ENCODE measurements at places on chromosomes 2 and 18. TPM values are rescaled to one million over a fixed set of nuclear protein-coding genes. Genes with fewer than 3 reads are reported as not detected.
A peak's percentile ranks its signal among the peaks of the same experiment; 100 is the strongest.

GRCh38 chr18:30333310-30333709 is 709.2 kb downstream of the DSC3 start:
- H3K4me3 ChIP-seq: no peak overlapping the region
- H3K36me3 ChIP-seq: no peaks in the 10 kb centered on the region
- no peak for DNase-seq
- H3K27ac ChIP-seq: no peak overlapping the region
- H3K4me1 ChIP-seq: no peaks in the 10 kb centered on the region
- no peaks in the 10 kb centered on the region for H3K27me3 ChIP-seq

DNA sequence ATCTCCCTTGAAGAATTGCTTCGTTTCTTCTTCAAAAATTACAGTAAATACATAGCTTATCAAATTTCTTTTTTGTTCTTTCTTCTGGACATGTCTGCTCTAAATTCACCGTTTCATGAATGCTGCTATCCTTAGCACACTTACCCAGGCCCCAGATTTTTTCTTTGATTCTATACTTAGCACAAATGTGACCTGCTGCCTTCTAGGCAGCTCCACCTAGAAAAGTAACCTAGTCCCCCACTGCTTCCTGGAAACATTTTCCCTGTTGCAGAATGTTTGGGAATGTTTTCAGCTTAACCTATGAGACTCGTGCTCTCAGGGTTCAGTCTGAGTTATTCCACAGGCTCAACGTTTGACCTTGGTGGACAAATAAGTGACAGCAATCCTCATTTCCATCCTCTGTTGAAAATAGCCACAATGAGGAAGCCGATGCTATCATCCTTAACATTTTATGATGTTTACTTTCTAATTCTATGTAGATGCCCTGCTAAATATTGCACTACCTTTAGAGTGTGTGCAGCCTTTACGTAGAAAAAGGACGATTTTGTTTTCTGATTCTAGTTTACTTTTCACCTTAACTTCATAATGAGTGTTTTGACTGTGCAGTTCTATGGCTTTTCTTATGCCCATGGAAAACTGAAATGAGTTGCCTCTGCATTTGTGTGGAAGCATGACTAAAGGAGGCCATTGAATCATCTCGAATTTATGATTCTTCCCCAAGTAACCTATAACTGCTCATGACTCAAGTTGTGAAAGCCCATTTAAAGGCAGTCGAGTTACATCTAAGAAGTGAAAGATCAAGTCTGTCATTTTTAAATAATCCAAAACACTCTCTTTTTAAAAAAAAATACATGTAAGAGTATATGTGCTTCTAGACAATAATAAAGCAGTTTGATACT is 47.7 kb downstream of the TMEM182 start:
- H3K4me1 ChIP-seq: no peaks in the 10 kb centered on the region
- no peak for DNase-seq
- no peak overlapping the region for H3K4me3 ChIP-seq
- H3K27me3 ChIP-seq: no peaks in the 10 kb centered on the region

GRCh38 chr2:178704876-178705275 is 102.3 kb downstream of the TTN start:
- H3K27me3 ChIP-seq: no peaks in the 10 kb centered on the region
- no peaks in the 10 kb centered on the region for H3K4me1 ChIP-seq
- H3K27ac ChIP-seq: no peak overlapping the region
- no peak overlapping the region for H3K4me3 ChIP-seq
- peaks cover 6% of the 10 kb centered on the region for H3K36me3 ChIP-seq

GRCh38 chr2:173739006-173739405 is 226.2 kb downstream of the SP3 start:
- no peak overlapping the region for H3K27ac ChIP-seq
- no peak for DNase-seq
- no peaks in the 10 kb centered on the region for H3K27me3 ChIP-seq

DNA sequence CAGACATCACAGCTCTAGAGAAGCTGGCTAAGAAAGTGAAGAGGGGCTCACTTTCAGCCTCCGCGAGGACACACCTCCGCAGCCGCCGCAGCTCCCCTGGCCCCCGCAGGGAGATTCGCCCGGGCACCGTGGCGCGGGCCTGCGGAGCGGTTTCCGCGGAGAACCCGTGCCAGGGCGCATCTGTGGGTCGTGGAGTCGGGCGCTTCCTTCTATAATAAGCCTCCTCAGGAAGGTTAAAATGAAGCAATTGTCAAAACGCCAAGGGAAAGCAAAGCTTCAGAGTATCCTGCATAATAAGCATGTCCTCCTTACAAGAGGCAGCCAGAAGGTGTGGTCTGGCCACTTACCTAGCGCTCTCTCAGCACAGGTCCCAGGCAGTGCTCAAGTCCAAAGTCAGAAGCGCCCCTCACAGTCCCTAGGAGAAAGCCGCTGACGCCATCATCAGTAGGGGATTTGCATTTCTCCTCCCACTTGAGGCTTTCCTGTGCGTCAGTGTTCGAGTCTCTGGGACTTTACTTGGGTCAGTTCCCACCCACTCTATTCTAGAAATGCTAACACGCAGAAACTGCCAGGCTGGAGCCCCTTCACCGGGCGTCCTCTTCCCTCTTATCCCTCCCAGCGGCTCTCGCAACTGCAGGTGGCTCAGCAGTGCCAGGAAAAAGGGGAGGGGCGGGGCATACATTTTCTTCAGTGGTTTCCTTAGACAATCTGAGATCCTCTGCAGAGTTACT is at the start of gene STAT4:
STAT4 (minus strand) TSS at position 395 of the 731 bp plus-strand sequence. CDS start 2,791 bp downstream, outside the sequence.
- H3K36me3 ChIP-seq: peaks cover 16% of the 10 kb centered on the region
- DNase-seq: peak; percentile 88
- peaks cover 31% of the 10 kb centered on the region for H3K4me1 ChIP-seq
- no peaks in the 10 kb centered on the region for H3K27me3 ChIP-seq

- no peaks in the 10 kb centered on the region for H3K36me3 ChIP-seq
- no peaks in the 10 kb centered on the region for H3K27me3 ChIP-seq
- H3K4me1 ChIP-seq: no peaks in the 10 kb centered on the region
- no peak for DNase-seq
- H3K27ac ChIP-seq: no peak overlapping the region
Observed at GRCh38 chr2:194424683-194425209, 1232.3 kb upstream of the SLC39A10 start.

- H3K36me3 ChIP-seq: no peaks in the 10 kb centered on the region
- no peaks in the 10 kb centered on the region for H3K27me3 ChIP-seq
- no peaks in the 10 kb centered on the region for H3K4me1 ChIP-seq
- H3K27ac ChIP-seq: no peak overlapping the region
- no peak for DNase-seq
Observed at GRCh38 chr2:195414537-195415100, 242.4 kb upstream of the SLC39A10 start.

DNA sequence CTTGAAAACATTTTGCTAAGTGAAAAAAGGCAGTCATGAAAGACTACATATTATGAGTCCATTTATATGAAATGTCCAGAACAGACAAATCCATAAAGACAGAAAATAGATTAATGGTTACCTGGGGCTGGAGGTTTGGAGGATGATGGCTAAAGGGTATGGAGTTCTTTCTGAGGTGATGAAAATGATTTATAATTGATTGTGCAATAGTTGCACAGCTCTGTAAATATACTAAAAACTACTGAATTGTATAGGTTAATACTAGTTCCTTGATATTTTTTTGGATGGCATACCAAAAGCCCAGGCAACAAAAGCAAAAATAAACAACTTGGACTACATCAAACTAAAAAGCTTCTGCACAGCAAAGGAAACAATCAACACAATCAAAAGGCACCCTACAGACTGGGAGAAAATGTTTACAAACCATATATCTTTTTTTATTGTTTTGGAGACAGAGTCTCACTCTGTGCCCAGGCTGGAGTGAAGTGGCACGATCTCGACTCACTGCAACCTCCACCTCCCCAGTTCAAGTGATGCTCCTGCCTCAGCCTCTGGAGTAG is 21.5 kb downstream of the SOS1 start:
- H3K27me3 ChIP-seq: no peaks in the 10 kb centered on the region
- peaks cover 3% of the 10 kb centered on the region for H3K4me1 ChIP-seq
- no peaks in the 10 kb centered on the region for H3K36me3 ChIP-seq
- H3K27ac ChIP-seq: no peak overlapping the region
- no peak overlapping the region for H3K4me3 ChIP-seq

DNA sequence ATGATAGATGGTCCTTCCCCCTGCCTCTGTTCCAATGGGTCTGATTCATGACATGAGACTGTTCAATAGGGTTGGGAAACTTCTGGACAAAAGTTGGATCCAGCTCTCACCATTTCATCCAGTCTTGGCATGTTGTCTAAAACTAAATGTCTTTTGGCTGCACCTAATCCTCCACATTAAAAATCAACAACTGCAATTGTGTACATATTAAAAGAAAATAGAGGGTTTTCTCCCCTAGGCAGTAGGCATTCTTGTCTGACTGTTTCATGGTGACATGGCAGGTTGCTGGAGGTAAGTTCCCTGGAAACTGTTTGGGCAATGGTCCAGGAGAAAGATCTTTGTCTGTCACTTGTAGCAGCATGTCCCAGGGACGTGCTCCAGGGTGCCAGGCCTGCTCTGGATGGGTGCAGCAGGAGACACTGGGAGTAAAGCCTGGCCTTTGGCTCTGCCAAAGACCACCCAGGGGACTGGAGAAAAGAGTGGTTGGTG is 135.8 kb downstream of the TCF4 start:
- no peak overlapping the region for H3K27ac ChIP-seq
- no peak for DNase-seq
- no peaks in the 10 kb centered on the region for H3K27me3 ChIP-seq
- no peak overlapping the region for H3K4me3 ChIP-seq

DNA sequence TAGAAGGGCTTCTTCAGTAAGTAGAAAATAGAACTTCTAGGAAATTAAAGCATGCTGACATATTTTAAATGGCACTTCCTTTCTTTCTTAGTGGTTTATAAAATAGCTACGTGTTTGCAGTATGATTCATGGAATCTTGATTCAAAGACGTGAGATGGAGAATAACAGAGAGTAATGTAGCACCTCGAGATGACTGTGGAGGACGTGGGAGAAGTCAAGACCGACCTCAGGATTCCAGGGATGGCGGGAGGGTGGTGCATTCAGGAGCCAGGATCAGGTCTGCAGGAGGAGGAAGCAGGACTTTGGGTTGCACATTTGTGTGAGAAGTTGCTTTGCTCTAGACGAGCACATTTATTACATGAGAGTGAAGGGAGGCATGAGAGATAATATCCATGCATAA is 56.0 kb downstream of the DCDC2C start:
- H3K4me1 ChIP-seq: no peaks in the 10 kb centered on the region
- DNase-seq: no peak
- H3K36me3 ChIP-seq: no peaks in the 10 kb centered on the region

DNA sequence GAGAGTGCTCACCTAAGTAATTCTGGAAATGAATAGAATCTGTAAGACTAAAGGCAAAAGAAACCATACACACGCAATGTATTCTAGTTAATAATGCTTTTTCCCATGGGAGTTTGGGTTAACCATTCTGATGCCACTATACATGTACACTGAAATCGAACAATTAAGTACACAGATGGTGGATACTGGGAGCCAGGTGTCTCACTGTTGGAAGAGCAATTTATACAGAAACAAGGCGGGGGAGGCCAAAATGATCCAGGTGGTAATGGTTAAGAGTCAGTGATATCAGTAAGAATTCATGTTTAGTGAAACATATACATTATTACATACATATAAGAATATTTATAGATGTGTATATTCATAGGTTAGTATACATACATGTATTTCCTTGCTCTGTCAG is 67.2 kb downstream of the TMEM131 start:
- DNase-seq: no peak
- no peak overlapping the region for H3K27ac ChIP-seq
- H3K4me3 ChIP-seq: no peak overlapping the region
- peaks cover 13% of the 10 kb centered on the region for H3K36me3 ChIP-seq
- H3K27me3 ChIP-seq: no peaks in the 10 kb centered on the region

- no peak overlapping the region for H3K4me3 ChIP-seq
- H3K36me3 ChIP-seq: no peaks in the 10 kb centered on the region
- DNase-seq: no peak
- H3K27me3 ChIP-seq: no peaks in the 10 kb centered on the region
Observed at GRCh38 chr18:29034113-29034856, 857.4 kb upstream of the CDH2 start.

DNA sequence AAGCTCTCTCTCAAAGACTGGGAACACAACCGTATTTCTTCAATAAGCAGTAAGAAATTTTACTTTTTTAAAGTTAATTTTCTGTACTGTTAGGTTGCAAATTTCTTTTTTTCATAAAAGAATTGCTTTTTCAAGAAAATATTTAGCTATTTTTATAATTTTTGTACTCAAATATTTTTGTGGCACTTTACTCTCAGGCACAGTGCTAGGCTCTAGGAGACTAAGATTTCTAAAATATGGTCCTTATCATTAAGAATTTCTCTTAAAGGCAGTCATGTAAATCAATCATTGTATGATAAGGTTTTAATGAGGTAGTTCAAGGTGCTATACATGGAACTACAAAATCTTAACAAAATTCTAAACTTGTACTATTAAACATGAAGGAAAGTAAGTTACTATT is 61.4 kb downstream of the MTX2 start:
- no peaks in the 10 kb centered on the region for H3K4me1 ChIP-seq
- no peak for DNase-seq
- H3K27ac ChIP-seq: no peak overlapping the region
- H3K27me3 ChIP-seq: no peaks in the 10 kb centered on the region
- no peaks in the 10 kb centered on the region for H3K36me3 ChIP-seq

- H3K27ac ChIP-seq: no peak overlapping the region
- no peak overlapping the region for H3K4me3 ChIP-seq
- H3K4me1 ChIP-seq: no peaks in the 10 kb centered on the region
Observed at GRCh38 chr18:79558196-79558932, 121.2 kb upstream of the CTDP1 start.

DNA sequence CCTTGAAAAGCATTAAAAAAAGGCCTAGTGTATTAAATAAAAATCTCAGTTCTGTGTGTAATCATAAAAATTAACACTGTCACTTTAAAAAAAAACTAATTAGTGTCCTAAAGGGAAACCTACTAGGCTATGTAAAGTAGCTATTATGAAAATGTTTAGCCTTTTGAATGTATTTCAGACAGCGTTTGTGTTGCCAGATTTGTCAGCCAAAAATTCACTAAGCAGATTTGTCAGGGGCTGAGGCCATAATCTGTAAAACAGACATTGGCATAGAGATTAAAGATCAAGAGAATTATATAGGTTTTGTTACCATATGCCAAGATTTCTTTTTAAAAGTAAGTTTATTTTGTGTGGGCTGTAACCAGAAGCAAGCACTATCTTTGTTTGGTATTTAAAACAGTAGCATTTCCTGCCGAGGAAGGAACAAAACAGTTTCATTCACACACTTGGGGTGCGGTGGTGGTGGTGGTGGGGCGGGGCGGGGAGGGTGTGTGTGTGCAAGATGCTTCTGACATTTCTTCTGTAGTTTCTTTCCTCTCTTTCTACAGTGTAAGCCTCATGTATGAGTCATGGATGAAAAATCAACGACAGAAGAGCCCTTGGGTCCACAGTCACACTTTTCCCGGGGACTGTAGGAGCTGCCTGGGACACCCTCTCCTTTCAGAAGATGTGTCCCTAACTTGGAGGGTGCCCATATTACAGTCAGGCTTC is 328.5 kb upstream of the FANCL start:
- H3K27me3 ChIP-seq: no peaks in the 10 kb centered on the region
- no peak for DNase-seq

ALK gene
- total RNA-seq: not detected

AQP4 gene
- 0.10 TPM for total RNA-seq

ADD2 gene
- 7.9 TPM for total RNA-seq

TNFAIP6 gene
- total RNA-seq: not detected

SERPINB3 gene
- not detected for total RNA-seq

PPM1G gene
- 48.6 TPM for total RNA-seq

COL4A4 gene
- total RNA-seq: 0.12 TPM
